ENCODE measurements at places on chromosomes 16 and 17.

- no peak for DNase-seq
Measured at GRCh38 chr16:84864326-84864955, 44.7 kb downstream of the CRISPLD2 start.

DNA sequence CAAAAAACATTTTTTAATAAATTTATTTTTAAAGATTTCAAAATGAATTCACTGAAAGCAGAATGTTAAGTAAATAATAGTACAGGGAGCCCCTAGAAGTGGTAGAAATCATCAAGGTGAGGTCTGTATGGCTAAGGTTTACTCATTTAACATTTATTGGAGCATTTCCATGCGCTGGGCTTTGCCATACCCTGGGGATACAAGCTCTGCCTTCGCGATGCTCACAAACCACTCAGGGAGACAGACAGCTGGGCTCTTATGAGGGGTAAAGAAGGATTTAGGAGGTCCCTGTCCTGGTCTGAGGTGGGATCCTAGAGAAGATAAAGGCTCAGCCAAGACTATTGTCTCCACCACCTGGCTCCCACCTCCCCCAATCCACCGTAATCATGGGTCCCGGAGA, 11.3 kb upstream of the LPCAT2 start:
- DNase-seq, result no peak

- no peak for DNase-seq
Measured at GRCh38 chr17:77572851-77573250, 385.7 kb upstream of the TNRC6C start.

DNA sequence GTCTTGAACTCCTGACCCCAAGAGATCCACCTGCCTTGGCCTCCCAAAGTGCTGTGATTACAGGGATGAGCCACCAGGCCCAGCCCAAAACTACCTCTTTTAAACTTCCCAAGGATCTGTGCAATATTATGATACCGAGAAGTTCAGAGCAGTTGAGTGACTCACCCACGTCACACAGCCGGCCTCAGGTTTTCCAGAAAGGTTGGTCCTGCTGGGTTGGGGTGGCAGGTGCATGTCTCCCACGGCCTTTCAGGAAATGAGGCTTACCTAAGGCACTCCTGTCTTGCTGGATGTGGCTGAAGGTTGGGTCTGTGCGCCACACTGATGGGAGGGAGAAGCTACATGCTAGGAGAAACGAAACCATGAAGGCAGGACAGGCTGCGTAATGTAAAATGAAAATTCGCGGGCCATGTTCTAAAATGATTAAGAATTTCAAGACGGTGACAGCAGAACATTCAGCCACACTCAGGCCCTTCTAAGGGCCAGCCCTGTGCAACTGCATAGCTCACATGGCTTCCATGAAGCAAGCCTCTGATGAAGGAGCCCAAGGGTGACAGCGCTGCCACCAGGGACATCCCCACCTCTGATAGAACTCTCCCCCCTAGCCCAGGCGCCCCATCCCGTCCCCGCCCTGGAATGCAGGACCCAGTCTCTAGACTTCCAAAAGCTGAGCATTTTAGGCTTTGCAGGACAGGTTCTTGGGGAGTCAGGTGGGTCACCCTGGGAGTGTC, 6.6 kb upstream of the GLIS2 start:
- DNase-seq, result no peak

DNA sequence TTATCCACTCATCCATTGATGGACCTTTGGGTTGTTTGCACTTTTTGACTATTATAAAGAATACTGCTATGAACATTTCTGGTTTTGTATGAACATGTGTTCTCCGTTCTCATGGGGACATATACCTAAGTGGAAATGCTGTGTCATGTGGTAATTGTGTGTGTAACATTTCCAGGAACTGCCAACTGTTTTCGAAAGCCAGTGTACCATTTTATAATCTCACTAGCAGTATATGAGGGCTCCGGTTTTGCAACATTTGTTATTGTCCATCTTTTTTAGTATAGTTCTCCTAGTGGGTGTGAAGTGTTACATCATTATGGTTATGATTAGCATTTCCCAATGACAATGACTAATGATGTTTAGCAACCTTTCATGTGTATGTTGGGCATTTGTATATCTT, 5.1 kb upstream of the TRIM25 start:
- DNase-seq, result no peak

DNA sequence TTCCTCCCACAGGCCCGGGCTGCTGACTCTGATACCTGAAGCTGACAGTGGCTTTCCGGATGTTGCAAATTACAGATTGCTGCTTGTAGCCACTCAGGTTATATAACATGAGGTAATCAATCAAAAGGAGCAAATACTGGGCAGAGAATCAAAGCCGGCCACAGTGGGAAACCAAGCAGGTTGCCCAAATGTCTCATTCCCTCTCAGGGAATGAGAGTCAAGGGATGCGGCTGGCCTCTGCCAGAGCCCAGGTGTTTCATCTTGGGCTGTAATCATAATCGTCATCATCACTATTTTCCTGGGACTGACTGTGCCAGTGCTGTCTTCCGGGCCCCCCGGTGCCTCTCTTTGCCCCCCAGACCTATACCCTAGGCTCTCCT, 292.4 kb upstream of the FOXF1 start:
- DNase-seq, result no peak

- no peak for DNase-seq
Measured at GRCh38 chr17:80096561-80097021, 4.8 kb upstream of the GAA start.

- no peak for DNase-seq
Measured at GRCh38 chr16:11435576-11435975, 90.3 kb downstream of the RMI2 start.

DNA sequence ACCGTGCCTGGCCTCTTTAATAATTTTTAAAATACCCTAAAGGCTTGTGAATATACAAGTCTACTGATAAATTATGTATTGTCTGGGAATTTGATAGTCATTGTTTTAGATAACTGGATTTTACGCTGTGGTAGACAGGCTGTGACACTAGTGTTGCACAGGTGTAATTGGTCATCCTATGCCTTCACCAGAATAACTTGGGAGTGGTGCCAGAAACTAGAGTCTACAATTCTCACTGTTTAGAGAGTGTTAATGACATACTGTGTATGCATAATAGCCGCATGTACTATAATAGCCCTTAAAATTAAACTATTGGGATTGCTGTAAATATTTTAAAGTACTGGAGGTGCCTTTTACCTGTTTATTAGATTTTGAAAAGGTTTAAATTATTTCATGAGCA, 11.4 kb downstream of the CNEP1R1 start:
- no peak for DNase-seq

DNA sequence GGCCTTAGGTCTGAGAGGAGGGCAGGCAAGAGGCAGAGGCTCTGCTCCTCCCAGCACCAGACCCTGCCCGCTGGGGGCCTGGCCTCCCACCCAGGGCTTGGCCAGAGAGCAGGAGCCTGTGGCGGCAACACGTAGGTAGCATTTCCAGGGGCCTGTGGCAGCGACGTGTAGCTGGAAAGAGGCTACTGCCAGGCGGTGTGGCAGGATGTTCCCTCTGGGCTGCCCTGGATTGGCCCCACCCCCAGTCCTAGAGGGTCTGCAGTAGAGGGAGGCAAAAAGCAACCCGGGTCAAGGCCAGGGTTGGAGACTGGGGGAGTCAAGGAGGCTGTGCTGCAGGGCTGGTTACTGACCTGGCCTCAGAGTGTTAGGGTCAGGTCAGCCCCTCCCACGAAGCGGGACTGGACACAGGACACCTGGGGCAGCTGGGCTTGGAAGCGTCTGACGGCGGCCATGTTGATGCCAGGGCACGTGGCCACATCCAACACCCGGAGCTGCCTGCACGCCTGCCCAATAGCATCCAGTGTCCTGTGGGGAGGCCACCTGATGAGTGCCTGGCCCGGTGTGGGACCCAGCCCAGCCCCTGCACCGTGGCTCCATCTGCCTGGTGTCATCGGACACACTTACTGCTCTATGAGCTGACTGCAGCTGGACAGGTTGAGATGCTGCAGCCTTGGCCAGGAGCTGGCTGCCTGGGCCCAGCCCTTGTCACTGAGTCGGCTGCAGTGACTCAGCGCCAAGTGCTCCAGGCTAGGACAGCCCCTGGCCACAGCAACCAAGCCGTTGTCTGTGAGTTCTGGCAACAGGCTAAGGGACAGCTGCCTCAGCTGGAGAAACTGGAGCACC, 8.5 kb downstream of the ELMO3 start:
- no peak for DNase-seq

DNA sequence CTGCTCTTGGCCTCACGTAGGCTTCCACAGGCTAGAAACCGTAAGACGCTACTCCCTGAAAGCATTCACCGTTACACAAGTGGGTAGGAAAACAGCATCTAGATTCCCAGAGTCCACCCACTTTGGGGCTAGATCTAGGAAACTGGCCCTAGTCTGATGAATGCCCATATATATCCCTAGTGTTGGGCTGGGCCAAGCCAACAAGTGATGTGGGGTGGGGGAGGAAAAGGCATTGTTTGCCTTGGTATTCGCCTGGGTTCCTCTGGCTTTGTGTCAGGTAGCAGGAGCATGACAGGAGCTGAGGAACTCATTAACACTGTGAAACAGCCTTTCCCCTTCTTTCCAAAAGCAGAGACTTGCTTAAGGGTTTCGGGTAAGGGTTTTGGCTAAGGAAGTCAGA, 112.4 kb downstream of the SMG6 start:
- DNase-seq, result no peak

- DNase-seq, result no peak
Measured at GRCh38 chr16:20064931-20065330, 8.8 kb downstream of the GPR139 start.

DNA sequence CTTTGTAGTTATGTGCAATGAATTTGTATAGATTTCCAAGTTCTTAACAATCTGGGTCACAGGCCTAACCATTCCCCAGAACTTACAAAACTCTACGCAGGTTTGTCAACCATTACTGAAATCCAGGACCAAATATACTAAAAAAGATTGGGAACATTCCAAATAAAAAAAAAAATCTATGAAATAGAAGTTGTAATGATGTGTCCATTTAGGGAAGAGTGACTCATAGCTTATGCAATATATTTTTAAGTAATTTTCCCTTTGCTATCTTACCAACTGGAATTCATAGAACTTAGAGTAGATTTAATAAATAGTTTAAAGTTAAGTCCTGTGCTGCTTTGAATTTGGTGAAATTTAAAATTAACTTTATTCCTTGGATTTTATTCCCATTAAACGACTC, 393.2 kb downstream of the PMP22 start:
- no peak for DNase-seq

DNA sequence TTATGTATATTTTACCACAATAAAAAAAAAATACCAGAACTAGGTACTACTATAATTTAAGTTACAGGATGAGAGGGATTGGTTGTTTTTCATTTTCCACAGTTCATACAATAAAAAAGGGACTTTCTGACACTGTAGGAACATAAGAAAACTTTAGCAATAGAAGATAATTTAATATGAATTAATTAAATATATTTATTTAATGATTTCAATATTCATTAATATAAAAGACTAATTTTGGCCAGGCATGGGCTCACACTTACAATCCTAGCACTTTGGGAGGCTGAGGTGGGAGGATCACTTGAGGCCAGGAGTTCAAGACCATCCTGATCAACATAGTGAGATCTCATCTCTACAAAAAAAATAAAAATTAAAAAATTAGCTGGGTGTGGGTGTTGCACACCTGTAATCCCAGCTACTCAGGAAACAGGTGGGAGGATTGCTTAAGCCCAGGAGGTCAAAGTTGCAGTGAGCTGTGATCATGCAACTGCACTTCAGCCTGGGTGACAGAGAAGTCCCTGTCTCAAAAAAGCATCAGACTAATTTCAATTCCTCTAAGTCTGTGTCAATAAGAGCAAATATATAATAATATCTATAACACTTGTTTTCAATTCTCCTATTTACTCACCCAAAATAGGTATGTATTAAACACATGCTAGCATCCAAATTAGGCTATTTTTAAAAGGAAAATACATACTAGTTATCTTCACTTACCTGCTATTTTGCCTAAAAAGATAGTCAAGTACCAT, 79.6 kb downstream of the BRIP1 start:
- no peak for DNase-seq

- no peak for DNase-seq
Measured at GRCh38 chr17:8914554-8914953, 47.1 kb upstream of the PIK3R6 start.

DNA sequence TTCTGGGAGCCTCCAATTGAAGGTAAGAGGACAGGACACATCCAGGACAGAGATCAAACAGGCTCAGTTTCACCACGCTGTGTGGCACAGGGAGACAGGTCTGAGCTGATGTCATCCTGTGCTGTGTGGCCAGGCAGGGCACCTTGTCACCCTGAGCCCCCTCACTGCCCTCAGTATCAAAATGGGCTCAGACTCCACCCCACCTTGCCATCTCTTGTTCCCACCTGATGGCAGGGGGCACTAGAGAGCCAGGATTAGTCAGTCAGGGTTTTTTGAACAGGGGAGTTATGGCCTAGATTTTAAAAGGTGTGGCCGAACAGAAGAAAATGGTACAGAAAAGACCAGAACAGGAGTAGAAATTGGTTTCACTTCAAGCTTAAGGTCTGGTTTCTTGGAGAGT, 2.6 kb downstream of the KAT2A start:
- no peak for DNase-seq

- peak; percentile 85 for DNase-seq
Measured at GRCh38 chr17:48555258-48556228, 10.6 kb upstream of the HOXB2 start.

DNA sequence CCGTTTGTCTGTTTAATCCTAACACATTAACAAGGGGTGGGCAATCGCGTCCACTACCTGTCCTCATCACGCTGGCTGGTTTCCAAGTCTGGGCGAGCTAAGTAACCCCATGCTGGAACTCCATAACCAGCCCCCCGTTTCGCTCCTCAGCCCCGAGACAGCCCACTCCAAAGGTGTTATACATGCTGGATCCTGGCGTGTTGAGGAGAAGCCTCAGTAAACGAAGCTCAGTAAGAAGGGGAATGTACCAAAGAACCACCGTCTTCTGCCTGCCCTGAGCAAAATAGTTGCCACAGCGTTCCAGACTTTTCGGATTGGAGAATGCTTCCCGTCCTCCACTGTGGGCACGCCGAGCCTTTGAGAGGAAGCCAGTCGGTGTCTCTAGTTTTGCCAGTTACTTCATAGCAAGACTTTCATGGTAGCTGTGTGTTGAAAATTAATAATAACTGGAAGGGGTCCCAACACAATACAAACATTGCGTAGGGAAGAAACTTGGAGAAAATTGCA, 16.1 kb upstream of the C17orf78 start:
- no peak for DNase-seq

DNA sequence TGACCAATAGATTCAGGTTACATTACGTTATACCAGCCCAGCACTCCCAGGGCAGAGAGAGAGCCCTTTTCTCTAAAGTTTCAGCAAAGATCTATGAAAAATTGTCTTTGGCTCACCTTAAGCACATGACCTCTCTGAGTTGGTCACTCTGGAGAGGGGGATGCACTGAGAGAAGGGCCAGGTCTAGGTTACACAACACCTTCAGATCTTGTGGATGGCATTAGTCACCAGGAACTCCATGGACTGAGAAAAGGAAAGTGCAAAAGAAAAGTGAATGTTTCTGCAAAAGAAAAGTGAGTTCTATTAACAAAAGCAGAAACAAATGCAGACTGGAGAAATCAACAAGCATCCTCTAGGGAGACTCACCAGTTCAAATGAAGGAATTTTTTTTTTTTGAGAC, 253.3 kb upstream of the SALL1 start:
- DNase-seq, result no peak

DNA sequence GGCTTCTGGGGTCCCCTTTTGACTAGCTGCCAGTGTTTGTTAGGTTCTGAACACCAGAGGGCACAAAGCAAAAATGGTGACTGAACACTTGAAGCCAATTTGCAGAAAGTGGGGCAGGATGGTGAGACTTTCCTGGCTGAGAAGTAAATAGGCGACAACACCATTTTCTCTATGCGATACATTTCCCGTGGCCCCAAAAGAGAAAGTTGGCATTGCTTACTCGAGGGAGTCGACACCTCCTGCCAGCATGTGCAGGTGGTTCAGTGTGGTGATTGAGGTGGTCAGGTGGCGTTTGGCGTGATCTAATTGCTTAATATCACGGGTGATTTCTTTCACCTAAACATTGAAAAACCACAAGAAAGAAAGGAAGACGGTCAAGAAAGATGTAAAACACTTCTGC, 59.0 kb downstream of the VPS53 start:
- no peak for DNase-seq

Data from GM04504 (cell line).